Activated CD4-positive, alpha-beta memory T cell treated with anti-CD3 and anti-CD28 coated beads, Interleukin-2, amount 10 ng/mL, durations not matched to agents 7 days and 5 days (primary cell): ENCODE measurements at places on chromosomes 11 and 22.

- H3K27me3 ChIP-seq = no peaks in the 10 kb centered on the region
- H3K27ac ChIP-seq = no peak overlapping the region
- H3K36me3 ChIP-seq = peaks cover 22% of the 10 kb centered on the region
- no peak overlapping the region for H3K4me3 ChIP-seq
- no peak for DNase-seq
These were observed 734 bp downstream of the C11orf58 start for GRCh38 chr11:16738947-16739815.

DNA sequence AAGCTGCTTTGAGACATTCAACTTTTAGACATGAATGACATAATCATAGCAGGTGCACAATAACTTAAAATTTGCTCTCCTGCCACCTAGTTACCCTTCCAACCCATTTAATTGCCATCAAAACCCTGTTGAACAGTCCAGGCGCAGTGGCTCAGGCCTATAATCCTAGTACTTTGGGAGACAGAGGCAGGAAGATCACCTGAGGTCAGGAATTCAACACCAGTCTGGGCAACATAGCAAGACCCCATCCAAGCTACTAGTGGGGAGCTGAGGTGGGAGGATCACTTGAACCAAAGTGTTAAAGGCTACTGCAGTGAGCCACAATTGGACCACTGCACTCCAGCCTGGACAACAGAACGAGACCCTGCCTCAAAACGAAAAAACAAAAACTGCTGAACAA lies 4.0 kb upstream of the PHF21A start:
- no peak overlapping the region for H3K4me3 ChIP-seq
- H3K27me3 ChIP-seq = no peaks in the 10 kb centered on the region
- no peak for DNase-seq
- H3K36me3 ChIP-seq = no peaks in the 10 kb centered on the region
- no peak overlapping the region for H3K27ac ChIP-seq

- H3K27me3 ChIP-seq = no peaks in the 10 kb centered on the region
- no peaks in the 10 kb centered on the region for H3K36me3 ChIP-seq
- DNase-seq = no peak
- no peak overlapping the region for H3K4me3 ChIP-seq
- no peak overlapping the region for H3K27ac ChIP-seq
These were observed 1179.8 kb downstream of the BRD1 start for GRCh38 chr22:48647606-48648515.

DNA sequence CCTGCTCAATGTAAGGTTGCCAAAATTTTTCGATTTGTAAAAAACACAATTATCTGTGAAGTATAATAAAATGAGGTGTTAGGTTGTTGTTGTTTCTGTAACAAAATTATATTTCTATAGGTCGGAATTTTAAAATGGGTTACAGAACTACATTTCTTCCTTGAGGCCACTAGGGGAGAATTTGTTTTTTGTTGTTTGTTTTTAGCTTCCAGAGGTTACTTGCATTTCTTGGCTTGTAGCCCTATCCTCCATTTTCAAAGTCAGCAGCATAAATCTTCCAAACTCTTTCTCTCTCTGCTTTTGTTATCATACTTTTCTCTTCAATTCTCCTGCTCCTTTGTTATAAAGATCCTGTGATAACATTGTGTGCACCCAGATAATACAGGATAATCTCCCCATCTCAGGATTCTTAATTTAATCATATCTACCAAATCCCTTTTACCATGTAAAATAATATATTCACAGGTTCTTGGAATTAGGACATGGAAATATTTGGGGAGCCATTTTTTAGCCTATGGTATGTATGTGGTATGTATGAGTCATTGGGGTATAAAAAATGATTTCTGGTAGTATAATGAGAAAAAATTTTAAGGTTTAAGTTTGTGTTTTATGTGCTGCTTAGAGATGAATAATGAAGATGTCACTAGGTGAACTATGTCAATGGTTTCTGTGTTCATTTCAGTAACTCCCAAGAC lies 9.4 kb upstream of the PATL1 start:
- H3K27ac ChIP-seq = no peak overlapping the region
- no peak overlapping the region for H3K4me3 ChIP-seq
- H3K36me3 ChIP-seq = no peaks in the 10 kb centered on the region
- no peaks in the 10 kb centered on the region for H3K4me1 ChIP-seq
- no peak for DNase-seq

- H3K27ac ChIP-seq = peak overlapping the region; percentile 97
- no peaks in the 10 kb centered on the region for H3K27me3 ChIP-seq
- H3K4me1 ChIP-seq = peaks cover 43% of the 10 kb centered on the region
- no peak for DNase-seq
- peak overlapping the region; percentile 54 for H3K4me3 ChIP-seq
These were observed 1.2 kb upstream of the TCIRG1 start for GRCh38 chr11:68037411-68038225.
